ENCODE measurements at places on chromosomes 7 and 10.

DNA sequence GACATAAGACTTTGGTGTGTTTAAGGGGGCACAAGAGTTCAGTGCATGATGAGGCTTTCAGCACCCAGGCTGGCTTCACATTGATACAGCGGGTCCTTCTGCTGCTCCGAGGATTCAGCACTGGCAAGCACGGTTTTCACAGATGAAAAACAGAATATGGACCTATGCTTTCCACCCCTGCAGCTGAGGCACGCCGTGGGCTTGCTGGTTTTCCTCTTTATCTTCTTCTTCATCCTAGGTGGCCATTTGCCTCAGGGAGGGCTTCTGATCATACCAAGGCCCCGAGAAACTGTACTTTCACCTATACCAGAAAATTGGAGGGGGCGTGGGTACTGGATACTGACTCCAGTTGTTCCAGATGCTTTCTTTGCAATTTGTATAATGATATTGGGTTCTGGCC lies 277.1 kb upstream of the ZNF32 start:
- no peak for DNase-seq

DNA sequence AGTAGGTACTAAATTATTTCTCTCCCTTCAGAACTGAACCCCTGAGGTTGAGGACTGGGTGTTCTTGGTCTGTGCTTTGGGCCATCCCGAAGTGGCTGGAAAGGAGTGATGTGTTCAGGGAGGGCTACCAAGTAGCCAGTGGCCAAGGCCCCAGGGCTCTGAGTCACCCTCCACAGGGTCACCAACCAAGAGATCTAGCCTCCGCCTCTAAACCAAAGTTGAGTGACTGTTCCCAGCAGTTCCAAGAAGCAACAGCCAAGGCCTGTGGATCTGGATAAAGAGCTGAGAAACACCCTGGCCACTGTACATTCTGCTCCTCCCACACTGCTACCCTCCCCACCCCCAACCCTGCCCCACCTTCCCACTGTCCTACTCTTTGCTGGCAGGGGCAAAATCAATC lies 35.5 kb upstream of the KCNMA1 start:
- no peak for DNase-seq

DNA sequence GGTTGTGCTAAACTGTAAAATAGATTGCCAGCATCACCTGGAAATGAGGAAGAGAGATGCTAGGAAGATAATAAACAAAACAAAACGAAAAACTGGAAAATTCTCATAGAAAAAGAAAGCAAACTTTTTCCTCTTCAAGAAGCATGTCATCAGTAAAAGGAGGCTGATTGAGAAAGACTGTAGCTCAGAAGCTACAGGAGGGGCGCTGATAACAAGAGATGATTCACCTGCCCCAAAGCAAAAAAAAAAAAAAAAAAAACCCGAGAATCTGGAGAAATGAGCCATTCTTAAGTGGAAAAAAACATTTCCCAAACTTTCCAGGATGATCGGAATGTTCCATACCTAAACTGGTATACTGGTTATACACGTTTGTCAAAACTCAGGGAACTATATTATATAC lies 130.5 kb upstream of the C1QL3 start:
- no peak for DNase-seq

GRCh38 chr10:103691723-103692435 lies 163.5 kb downstream of the SH3PXD2A start:
- DNase-seq: no peak

DNA sequence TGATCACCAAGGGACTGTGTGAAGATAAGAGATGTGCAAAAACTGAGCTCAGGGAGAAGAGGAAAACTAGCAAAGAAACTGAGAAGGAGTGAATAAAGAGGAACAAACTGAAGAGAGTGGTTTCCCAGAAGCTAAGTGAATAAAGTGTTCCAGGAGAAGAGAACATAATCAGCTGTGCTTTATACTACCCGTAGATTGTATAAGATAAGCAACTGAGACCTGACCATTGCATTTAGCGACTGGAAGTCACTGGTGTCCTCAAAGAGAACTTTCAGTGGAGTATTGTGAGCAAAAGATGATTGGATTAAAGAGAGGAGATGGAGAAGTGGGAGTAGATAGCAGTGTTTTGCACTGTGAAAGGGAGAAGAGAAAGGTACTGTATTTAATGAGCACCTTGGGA lies 14.6 kb downstream of the PHTF2 start:
- DNase-seq: no peak

DNA sequence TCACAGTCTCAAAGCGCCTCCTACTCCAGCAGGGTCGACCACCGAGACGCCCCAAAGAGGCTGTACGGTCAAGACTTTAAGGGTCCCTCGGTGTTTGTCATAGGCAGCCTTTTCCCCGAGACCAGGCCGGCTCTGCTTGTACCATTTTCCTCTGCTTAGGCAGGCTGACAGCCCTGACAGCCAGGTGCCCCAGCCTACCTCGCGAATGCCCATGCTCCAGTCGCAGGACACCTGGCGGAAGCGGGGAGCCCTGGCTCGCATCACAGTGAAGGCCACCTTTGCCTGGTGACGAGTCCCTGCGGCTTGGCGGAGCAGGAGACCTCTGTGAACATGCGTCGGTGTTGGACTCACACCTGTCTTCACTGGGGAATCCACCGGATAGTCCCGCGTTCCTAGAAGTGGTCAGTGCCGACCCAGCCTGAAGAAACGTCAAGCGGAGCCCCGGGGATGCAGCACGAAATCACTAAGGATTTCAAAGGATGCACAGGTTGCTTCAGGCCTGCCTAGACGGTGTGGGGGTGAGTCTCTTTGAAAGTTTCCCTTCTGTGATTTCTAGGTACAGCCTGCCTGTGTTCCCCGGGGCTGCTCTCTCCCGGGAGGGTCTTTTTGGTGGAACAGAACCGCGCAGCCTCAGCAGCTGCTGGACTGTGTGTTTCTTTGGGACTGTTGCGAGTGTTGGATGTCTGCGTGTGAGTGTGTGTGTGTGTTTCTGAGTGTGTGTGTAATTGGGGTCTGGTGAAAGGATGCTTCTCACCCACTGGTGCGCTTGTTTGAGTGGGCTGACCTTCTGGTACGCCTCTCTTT lies 30.5 kb upstream of the ZNF273 start:
- no peak for DNase-seq

DNA sequence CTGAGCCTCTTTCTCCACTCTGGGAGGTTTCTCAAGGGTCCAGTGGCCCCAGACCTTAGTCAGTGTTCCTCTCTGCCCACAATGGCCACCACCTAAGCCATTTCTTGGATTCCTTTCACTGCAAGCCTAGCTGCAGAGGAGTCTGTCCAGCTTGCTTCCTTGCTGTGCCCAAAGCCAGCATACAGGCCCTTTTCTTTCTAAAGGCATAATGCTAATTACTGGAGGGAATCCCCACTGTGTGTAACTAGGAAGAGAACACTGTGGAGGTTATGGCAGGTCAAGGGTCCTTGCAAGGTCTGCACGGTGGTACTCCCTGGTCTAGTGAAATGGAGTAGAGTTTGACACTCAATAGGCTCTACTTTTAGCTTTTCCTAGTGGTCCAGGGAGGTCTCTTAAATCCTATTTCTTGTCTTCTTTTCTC lies 70.4 kb upstream of the CC2D2B start:
- DNase-seq: no peak

DNA sequence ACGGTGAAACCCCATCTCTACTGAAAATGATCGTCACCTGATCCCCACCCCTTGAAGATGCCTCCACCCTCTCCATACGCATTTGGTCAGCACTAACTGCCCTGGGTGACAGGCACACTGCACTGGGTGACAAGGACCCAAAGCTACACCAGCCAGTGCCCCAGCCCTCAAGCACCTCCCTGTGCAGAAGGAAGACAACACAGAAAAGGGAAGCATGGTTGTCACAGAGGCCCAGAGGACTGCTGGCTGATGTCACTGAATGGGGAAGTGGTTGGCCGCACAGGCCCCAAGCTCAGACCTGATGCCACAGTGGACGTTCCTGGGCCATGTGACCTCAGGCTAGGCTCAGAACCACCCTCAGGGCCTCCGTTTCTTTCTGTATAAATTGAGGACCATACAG lies 4.2 kb upstream of the PILRA start:
- no peak for DNase-seq

DNA sequence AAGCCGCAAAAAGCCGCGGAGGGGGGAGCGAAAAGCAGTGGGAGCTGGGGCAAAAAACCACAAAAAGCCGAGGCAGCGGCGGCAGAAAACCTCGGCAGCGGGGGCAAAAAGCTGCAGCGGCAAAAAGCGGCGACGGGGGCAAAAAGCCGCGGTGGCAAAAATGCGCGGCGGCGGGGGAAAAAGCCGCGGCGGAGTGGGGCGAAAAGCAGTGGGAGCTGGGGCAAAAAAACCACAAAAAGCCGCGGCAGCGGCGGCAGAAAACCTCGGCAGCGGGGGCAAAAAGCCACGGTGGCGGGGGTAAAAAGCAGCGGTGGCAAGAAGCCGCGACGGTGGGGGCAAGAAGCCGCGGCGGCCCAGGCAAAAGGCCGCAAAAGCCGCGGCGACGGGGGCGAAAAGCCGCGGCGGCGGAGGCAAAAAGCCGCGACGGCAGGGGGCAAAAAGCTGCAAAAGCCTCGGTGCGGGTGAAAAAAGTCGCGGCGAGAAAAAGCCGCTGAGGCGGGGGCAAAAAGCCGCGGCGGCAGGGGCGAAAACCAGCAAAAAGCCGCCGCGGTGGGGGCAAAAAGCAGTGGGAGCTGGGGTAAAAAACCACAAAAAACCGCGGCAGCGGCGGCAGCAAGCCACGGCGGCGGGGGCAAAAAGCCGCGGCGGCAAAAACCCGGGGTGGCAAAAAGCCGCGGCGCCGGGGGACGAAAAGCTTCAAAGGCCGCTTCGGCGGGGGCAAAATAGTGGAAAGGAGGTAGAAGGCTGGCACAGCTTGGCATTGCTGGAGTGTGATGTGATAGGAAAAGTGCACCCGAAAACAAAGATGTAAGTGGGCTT lies 135.9 kb downstream of the ZNF92 start:
- no peak for DNase-seq

DNA sequence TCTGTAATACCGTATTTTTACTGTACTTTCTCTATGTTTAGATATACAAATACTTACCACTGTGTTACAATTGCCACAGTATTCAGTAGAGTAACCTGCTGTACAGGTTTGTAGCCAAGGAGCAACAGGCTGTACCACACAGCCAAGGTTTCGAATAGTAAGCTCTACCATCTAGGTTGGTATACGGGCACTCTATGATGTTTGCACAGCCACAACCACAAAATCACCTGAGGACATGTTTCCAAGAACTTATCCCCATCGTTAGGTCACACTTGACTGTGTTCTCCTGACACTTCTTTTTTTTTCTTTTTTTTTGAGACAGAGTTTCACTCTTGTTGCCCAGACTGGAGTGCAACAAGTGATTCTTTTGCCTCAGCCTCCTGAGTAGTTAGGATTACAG lies 134.6 kb upstream of the TRIM24 start:
- DNase-seq: no peak

DNA sequence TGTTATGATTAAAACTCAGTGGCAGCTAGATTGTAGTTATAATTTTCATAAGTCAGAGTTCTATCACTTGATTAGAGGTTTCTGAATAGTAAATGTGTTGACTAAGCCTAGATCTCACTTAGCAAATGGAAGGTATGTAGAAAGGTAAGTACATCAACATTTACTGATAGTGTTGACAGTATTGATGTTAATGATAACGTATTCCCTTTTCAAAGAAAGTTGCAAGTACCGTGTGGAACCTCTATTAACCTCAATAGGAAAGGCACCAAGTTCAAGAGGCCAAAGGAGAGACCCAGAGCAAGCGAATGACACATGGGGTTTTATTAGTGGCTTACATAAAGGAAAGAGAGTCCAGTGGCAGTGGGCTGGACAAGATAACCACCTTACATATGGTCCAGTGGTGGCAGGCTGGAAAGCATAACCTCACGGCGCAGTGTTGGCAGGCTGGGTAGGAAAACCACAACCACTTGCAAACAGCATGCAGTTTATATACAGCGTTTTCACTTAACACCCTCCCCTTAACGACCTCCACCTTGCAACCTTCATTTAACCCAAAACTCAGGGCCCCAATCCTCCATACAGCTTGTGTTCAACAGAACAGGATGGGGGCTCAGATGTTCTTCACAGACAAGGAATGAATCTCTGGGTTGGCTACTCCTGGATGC lies 611.0 kb downstream of the PARD3 start:
- no peak for DNase-seq

- DNase-seq: no peak
Observed at GRCh38 chr10:72344932-72345331, 9.8 kb downstream of the DNAJB12 start.

DNA sequence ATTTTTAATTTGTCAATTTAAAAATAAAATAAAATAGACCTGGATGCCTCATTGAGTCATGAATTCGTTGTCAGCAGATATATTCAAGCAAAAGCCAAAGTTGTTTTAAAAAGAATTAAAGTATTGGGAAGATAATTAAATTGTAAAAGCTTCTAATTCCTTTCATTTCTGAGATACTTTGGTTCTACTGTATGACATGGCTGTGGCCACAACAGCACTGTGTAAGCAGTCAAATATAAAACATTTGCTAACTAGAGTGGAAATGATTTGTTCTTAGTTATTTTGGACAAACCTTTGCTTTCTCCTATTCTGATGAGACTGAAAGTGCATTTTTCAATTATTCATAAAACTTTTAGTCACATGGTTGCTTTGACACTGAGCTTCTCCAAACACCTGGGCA lies 143.6 kb upstream of the FAM13C start:
- DNase-seq: no peak

DNA sequence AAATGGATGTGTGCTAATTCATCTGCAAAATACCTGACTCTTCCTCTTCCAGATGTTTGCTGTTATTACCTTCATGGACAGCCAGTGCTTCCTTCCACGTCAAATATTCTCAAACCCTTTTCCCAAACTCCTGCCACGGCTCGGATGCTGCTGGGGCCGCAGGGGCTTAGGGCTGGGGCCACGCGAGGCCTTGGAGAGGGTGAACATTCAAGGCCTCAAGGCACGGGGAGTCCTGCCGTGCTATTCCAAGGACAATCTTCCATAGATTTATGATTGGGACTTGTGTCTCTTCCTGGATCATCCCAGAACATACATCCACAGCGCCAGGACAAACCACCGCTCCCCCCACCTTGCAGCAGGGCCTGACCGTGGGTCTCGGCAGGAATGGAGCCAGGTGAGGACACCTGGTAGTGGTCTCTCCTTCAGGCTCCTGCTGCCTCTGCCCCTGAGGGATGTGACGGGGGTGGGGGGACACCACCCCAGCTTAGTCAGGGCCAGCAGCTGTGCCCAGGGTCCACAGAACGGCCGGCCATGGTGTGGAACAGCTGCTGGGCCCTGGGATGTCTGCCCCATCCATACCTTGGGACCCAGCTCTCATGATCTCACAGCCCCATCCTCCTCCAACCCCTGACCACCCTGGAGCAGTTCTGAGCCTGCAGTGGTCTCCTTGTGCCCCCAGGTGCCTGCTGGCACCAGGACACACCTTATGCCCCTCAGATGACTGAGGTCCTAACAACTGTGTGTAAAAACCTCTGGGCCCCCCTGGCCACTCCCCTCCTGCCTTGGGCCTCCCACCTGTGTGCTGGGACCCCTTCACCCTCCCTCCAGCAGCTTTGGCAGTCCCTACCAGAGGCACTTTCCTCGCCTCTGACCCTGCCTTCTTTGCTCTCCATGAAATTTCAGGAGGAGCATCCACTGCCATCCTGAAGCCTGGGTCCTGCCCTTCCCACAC lies 16.7 kb downstream of the VIPR2 start:
- no peak for DNase-seq

GRCh38 chr7:42573881-42574672 lies 337.1 kb upstream of the GLI3 start:
- DNase-seq: no peak
